HFFc6 (cell line): ENCODE measurements at places on chromosomes 5 and 9. TPM values are rescaled to one million over a fixed set of nuclear protein-coding genes. Genes with fewer than 3 reads are reported as not detected.

TAL2 gene
- total RNA-seq, result not detected in 2 replicates

ICE1 gene
- 21.3 to 23.8 TPM (median 23.3 TPM) in 3 replicates for total RNA-seq

PDE6A gene
- total RNA-seq, result not detected in 2 replicates

SPAAR gene
- 0.15 to 0.33 TPM (median 0.20 TPM) in 3 replicates for total RNA-seq

F2RL2 gene
- total RNA-seq, result 42.7 to 87.2 TPM (median 68.0 TPM) in 3 replicates

SH3RF2 gene
- total RNA-seq, result 0.53 to 1.7 TPM (median 1.7 TPM) in 3 replicates

SPINK13 gene
- not detected in 3 replicates for total RNA-seq

CATSPER3 gene
- total RNA-seq, result 0.24 TPM in 1 of 3 replicates, not detected in the others

C5orf58 gene
- total RNA-seq, result not detected in 3 replicates

PGGT1B gene
- 33.5 and 40.1 TPM in 2 replicates for total RNA-seq

SLC22A4 gene
- 10.2 to 12.1 TPM (median 10.8 TPM) in 3 replicates for total RNA-seq

MLANA gene
- not detected in 3 replicates for total RNA-seq

TNC gene
- total RNA-seq, result 49.4 and 67.7 TPM in 2 replicates

PRRT1B gene
- not detected in 2 replicates for total RNA-seq

CBY3 gene
- total RNA-seq, result not detected in 3 replicates

DRD1 gene
- not detected in 2 replicates for total RNA-seq

PGM5 gene
- 0.11 to 0.59 TPM (median 0.32 TPM) in 3 replicates for total RNA-seq

ANKRD55 gene
- not detected in 3 replicates for total RNA-seq

NR6A1 gene
- total RNA-seq, result 0.12 to 0.26 TPM (median 0.15 TPM) in 3 replicates

NSG2 gene
- total RNA-seq, result not detected in 3 replicates

LMX1B gene
- not detected in 2 replicates for total RNA-seq

MCIDAS gene
- not detected in 3 replicates for total RNA-seq

ZDHHC11B gene
- 0.18 TPM in 1 of 3 replicates, not detected in the others for total RNA-seq

IL5 gene
- total RNA-seq, result not detected in 3 replicates

WDR31 gene
- 0.89 to 1.4 TPM (median 1.3 TPM) in 3 replicates for total RNA-seq

SPARC gene
- total RNA-seq, result 3,993 to 5,560 TPM (median 5,250 TPM) in 3 replicates

OSMR gene
- 23.7 to 31.8 TPM (median 25.6 TPM) in 3 replicates for total RNA-seq

HRCT1 gene
- 2.9 to 3.3 TPM (median 3.0 TPM) in 3 replicates for total RNA-seq

PHF24 gene
- total RNA-seq, result not detected in 2 replicates

DDX41 gene
- total RNA-seq, result 102 and 103 TPM in 2 replicates

SLC36A3 gene
- total RNA-seq, result not detected in 3 replicates

AK1 gene
- total RNA-seq, result 114 to 134 TPM (median 124 TPM) in 3 replicates

SLC27A6 gene
- 0.09 TPM in 1 of 3 replicates, not detected in the others for total RNA-seq

AJM1 gene
- total RNA-seq, result 4.5 and 8.0 TPM in 2 replicates

MAP1B gene
- 164 to 253 TPM (median 209 TPM) in 3 replicates for total RNA-seq

CCDC180 gene
- 0.23 to 1.1 TPM (median 0.66 TPM) in 3 replicates for total RNA-seq

FCN2 gene
- total RNA-seq, result not detected in 2 replicates

BNC2 gene
- 18.0 to 26.9 TPM (median 18.5 TPM) in 3 replicates for total RNA-seq

SLC45A2 gene
- not detected in 3 replicates for total RNA-seq

ANKRD31 gene
- total RNA-seq, result 0.02 TPM in 1 of 3 replicates, not detected in the others

C9 gene
- 0.16 to 0.18 TPM (median 0.17 TPM) in 3 replicates for total RNA-seq

IRX1 gene
- total RNA-seq, result not detected in 3 replicates

SNCAIP gene
- total RNA-seq, result 0.12 to 1.5 TPM (median 0.49 TPM) in 3 replicates

C9orf50 gene
- not detected in 2 replicates for total RNA-seq

CYSRT1 gene
- total RNA-seq, result 0.68 to 1.3 TPM (median 0.75 TPM) in 3 replicates

LHX3 gene
- not detected in 3 replicates for total RNA-seq

RORB gene
- not detected in 2 replicates for total RNA-seq

TNFSF15 gene
- total RNA-seq, result 0.05 to 0.18 TPM (median 0.10 TPM) in 3 replicates

GMCL2 gene
- total RNA-seq, result not detected in 3 replicates

PCDHGB7 gene
- total RNA-seq, result 5.8 to 19.5 TPM (median 17.3 TPM) in 3 replicates

CDKN2A gene
- total RNA-seq, result 48.6 and 133 TPM in 2 replicates

FSD1L gene
- total RNA-seq, result 1.5 to 2.2 TPM (median 1.6 TPM) in 3 replicates

PKD2L2 gene
- not detected in 3 replicates for total RNA-seq

OMD gene
- total RNA-seq, result not detected in 3 replicates

ORM2 gene
- not detected in 3 replicates for total RNA-seq

OGN gene
- not detected in 2 replicates for total RNA-seq

PCDHA4 gene
- not detected in 3 replicates for total RNA-seq

ERBIN gene
- total RNA-seq, result 92.4 to 117 TPM (median 102 TPM) in 3 replicates
